Stimulated activated CD4-positive, alpha-beta T cell treated with anti-CD3 and anti-CD28 coated beads, Interleukin-1b, Interleukin-23, amount 100 ng/mL, for 1 hour (primary cell): ENCODE measurements at places on chromosomes 16 and 17.

GRCh38 chr17:2406271-2406902, 5.5 kb upstream of the MNT start:
- no peak for DNase-seq

DNA sequence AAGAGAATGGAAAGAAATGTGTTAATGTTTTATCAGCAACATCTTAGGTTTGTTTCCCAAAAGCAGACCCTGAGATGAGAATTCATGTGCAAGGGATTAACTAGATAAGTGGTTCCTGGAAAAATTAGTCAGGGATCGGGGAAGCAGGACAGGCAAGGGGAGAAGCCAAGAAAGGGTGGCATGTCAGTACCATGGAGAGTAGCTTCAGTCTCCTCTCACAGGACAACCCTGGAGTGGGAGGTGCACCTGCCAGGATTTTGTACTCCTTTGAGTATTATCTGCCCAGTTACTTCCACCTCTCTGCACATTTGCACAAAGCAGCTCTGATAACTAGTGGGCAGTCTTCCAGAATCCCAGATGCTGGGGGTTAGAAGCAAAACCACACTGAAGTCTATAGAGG, 117.0 kb downstream of the RGS9 start:
- no peak for DNase-seq

- no peak for DNase-seq
Measured at GRCh38 chr17:68509141-68510057, 2.8 kb upstream of the PRKAR1A start.

DNA sequence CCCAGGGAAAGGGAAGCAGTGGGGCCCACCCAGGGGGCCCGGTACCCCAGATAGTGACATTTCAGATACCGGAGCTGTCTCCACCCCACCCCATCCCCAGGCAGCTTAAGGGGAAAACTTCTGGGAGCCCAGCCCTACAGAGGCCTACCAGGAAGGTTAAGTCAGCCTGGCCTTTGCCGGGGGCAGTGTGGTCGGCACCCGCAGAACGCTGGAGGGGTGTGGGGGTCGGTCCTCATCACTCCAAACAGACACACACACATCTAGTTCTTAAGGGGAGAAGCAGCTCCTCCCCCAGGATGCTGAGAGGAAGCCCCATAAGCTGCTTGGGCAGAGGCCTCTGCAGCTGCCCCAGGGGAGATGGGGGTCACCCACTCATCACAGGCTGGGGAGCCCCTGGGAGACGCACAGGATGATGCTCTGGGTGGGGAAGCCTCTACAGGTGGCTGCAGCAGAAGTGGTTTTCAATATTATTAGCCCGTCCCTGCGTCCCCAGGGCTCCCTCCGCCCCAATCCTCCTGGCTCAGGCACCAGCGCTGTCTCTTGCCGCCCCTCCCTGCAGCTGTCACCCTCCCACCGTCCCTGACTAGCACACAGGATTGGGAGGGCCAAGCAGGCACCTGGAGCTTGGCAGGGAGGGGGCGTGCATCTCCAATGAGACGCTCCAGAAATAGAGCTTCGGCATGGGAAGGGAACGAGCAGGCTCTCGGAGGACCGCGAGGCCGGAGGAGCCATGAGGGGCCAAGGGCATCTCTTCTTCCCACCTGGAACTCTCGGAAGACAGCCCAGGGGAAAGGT, 1.4 kb upstream of the ABR start:
- DNase-seq: no peak

GRCh38 chr16:88539261-88539651, 30.9 kb upstream of the ZC3H18 start:
- DNase-seq: no peak

DNA sequence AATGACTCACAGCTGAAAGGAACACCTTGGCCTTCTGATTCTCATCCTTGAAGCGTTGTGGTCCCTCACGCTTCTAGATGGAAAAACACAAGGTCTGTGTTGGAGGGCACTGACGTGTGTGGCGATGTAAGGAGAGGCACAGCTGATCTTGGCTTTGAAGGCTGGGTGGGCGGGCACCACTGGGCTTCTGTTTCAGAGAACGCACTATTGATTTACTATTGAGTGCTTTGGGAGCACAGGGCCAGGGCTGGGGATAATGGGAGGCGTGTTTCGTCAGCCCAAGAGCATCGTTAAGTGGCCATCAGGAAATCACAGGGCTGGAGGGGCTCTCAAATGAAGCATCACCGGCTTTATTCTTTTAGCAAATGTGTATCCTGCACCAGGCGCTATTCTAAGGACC, 70.7 kb downstream of the CMIP start:
- no peak for DNase-seq

GRCh38 chr16:56057151-56057550, 134.1 kb upstream of the GNAO1 start:
- DNase-seq: no peak

DNA sequence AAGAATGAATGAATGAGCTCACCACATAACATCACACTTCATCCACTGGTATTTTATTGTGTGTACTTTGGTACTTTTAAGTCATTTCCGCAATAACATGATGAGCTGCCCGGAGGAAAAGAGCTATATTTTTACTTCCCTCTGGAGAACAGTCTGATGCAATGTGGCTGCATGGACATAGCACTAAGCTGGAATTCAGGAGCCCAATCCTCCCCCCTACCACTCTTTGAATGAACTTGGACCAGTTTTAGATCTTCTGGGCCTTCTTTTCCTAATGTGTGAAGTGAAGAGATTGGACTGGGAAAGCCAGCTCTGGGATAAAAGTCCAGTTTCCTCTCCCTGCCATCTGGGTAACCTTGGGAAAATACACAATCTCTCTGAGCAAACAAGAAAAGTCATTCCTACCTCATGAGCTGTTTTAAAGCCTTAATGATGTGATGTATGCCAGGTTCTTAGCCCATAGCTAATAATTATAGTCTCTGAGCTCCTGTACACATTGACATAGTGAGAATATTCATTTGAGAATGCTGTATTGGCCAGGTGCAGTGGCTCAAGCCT, 79.3 kb downstream of the ABCC12 start:
- DNase-seq: no peak

GRCh38 chr16:47461598-47462266, 601 bp downstream of the PHKB start:
- DNase-seq: no peak

GRCh38 chr17:11490171-11490755, 108.0 kb upstream of the DNAH9 start:
- no peak for DNase-seq

DNA sequence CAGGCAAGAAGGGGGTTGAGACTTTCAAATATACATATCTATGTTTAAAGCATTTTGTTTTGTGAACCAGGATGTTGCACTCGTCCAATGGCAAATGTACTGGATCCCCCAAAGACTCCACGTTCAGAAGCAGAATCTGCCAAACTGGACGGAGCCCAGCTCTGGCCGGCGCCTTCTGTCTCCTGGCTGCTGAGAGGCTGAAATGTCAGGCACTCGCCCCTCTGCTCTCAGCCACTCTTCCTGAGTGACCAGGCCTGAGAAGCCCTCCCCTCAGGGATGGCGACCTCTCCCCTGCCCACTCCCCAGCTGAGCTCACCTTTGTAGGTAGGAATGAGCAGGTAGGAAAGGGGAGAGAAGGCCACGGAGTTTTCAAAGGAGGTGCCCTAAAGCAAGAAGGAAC, 187.5 kb upstream of the FOXF1 start:
- no peak for DNase-seq

- no peak for DNase-seq
Measured at GRCh38 chr17:82031303-82031884, at the start of gene RAC3. TSS of gene RAC3 (plus strand) at chr17:82031678. CDS start at chr17:82031762, 84 bp downstream.

- DNase-seq: no peak
Measured at GRCh38 chr17:80328634-80329380, 68.2 kb downstream of the RNF213 start.

GRCh38 chr16:56632156-56632847, at the start of gene MT1M:
TSS of gene MT1M (plus strand) at chr16:56632659. CDS start at chr16:56632732, 73 bp downstream.
- DNase-seq: no peak

GRCh38 chr17:51135956-51136355, 15.3 kb upstream of the SPAG9 start:
- DNase-seq: no peak

DNA sequence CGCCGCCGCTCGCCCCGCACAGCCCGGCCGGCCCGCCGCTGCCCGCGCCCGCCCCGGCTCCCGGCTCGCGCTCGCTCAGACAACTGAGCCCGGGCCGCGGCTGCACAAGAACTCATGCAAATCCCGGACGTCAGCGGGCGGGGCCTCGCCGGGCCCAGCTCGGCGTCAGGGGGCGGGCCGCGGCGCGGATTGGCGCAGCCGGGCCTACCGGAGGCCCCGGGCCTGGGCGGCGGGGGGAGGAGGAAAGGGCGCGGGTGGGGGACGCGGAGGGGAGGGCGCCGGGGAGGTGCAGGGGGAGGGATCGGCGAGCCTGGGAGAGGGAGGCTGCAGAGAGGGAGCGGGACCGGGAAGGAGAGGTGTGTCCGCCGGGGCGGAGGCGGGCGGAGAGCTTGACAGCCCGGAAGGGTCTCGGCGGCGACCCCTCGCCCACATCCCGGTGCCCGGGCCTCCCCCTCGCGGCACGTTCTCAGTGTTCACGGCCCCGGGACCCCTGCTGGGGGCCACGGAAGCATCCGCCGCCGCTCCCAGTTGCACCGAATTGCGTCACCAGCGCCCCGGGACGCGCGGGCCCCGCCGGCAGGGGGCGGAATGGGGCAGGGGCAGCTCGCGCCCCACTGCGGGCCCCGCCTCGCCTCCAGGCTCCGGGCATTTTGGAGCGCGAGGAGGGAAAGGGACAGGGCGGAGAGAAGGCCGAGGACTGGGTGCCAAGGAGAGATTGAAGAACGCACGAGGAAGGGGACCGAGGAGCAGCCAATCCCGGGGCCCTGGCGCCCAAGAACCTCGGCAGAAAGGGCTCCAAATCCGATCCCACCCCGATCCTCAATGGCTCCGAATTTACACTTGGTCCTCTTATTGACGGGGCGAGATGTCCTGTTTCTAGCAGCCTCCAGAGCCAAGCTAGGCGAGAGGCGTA, at the start of gene CBX4:
Gene CBX4 (minus strand): TSS at position 85 of the 913 bp plus-strand sequence. CDS start 189 bp downstream, outside the sequence.
- DNase-seq: peak; percentile 77

DNA sequence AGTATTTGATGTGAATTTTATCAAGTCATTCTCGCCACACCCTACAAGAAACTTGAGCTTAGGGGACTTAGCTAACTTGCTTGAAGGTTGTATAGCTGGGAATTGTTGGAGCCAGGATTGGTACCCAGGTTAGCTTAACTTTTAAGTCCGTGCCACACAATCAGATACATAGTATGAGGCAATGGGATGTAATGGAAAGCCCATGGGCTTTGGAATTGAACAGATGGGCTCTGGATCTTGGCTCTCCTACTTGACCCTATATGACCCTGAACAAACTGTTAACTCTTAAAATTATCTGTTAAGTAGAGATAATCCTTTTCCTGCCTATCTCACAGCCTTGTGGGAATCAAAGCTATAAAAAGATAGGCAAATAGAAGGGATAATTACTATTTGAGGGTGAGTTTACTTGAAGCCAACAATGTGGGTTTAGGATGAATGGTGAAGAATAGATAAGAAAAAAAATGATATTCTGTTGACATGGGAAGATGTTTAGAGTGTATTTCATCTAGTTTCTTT, 51.9 kb upstream of the CACNG3 start:
- no peak for DNase-seq

- peak; percentile 38 for DNase-seq
Measured at GRCh38 chr17:7560172-7561027, 1.3 kb upstream of the SENP3 start.

DNA sequence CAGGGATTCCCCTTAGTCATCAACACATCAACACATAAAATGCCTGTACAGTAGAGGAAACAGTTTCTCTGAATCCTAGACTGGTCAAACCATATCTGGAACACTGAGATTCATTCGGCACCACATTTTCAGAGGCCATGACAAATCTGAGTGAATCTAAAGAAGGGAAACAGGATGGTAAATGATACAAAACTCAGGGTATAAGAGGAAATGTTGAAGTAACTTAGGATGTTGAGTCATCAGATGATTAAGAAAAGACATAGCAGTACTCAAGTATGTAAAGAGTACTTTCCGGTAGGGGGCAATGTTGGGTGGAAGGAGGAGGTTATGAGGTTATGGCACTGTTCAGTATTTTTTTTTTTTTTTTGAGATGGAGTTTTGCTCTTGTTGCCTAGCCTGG, 358.5 kb upstream of the PMFBP1 start:
- no peak for DNase-seq

- DNase-seq: no peak
Measured at GRCh38 chr17:2852729-2853282, 56.6 kb downstream of the RAP1GAP2 start.

DNA sequence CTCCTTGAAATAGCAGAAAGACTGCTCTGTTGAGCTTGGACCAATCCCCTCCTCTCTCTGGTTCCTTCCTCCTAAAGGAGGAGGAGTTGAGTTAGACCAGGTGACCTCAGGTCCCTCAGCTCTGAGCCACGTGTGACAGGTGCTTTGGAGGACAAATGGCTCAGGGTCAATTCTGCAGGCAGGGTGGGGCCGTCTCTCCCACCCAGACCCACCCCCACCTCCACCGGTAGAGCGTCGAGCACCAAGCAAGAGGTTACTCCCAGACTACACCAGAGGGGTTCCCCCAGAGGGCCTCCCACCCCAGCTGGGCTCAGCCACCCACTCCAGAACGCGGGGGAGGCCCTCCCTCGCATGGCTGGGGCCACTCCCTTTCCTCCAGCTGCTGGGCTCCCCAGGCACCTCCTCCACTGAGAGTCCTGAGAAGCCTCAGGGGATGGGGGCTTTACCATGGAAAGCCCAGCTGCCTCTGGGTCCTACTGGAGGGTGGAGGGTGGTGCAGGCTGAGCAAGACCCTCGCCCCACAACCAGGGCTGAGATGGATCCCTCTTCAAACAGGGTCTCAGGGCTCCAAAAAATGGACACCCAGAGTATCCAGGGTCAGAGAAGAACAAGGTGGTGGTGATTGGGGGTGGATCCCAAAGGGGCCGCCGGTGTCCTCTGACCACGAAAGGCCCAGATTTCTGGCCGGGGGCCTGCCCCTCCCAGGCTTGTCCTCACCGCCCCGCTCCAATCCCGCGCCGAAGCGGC, 7.6 kb downstream of the MYO1C start:
- DNase-seq: no peak

GRCh38 chr16:27600381-27600780, 50.4 kb downstream of the KATNIP start:
- no peak for DNase-seq

DNA sequence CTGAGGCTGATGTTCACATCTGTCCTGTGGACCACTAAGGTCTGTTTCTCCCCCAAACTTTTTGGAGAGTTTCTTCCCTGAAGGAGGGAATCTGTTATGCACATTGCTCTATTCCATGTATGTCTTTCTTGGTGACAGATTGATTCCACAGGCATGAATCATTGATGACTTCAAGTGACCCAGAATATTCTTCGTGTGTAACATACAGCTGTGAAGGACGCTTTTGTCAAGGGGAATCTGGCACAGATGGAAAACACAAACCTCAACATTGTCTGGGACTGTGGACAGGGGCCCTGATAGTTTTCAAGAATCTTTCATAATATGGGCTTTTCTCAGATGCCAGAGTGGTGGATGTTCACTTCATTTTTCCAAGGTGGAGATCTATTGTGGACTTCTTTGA, 223.1 kb upstream of the MAF start:
- DNase-seq: no peak
